MV-4-11 (cell line): ENCODE measurements at places on chromosomes 4 and X.

DNA sequence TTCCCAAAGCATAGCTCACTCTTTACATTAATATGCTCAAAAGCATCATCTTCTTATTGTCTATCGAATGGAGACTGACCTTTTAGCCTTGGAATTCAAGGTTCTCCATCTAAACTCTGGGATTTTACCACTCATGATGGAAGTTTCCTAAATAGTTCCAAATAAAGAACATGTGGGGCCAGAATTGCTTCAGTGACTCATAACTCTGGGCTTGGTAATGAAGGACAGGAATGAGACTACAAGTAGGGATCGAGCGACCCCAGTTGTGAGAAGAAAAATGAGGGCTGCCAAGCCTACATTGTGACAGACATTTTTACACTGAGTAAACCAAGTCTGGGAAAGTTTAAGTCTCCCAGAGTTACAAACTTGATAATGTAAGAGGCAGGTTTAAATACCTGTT lies 269.9 kb downstream of the CBLL2 start:
- DNase-seq, result no peak

GRCh38 chr4:88573995-88574394 lies 18.3 kb upstream of the HERC3 start:
- DNase-seq, result no peak

DNA sequence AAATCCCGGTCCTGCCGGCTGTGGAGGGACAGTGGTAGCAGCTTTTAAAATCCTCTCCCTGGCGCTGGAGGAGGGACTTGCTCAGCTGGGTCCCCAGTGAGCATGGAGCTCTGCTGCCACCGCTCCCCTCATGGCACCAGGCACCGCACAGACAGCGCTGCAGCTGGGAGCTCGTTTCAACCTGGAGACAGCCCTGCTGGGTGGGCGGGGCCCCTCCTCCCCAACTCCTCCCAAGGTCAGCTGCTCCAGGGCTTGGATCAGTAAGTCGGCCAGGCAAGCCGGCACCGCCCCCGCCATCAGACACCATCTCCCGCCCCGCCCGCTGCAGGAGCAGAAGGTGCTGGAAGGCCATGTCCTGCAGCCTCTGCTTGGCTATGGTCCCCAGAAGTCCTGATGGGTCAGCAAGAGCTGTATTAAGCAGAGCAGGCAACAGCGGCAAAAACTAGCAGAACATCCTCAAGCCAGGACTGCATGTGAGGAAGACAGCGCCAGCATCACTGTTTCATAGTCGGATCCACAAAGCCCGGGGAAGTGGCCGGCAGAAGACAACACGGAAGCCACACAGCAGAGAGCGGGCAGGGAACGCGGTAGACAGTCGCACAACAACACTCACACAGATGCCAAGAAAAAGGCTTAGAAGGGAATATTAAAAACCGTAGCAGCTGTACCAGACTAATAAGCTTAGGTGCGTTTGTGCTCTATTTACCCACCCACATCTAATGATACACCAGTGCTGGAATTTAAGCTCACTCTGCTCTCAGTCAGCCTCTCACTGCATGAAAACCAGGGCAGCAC lies 16.2 kb downstream of the ZFYVE28 start:
- DNase-seq, result peak; percentile 32

- DNase-seq, result no peak
Observed at GRCh38 chrX:101078716-101079598, at the start of gene TMEM35A. Gene TMEM35A, plus strand, starts transcription at chrX:101078879. Its CDS starts 124 bp downstream, at chrX:101079003.

DNA sequence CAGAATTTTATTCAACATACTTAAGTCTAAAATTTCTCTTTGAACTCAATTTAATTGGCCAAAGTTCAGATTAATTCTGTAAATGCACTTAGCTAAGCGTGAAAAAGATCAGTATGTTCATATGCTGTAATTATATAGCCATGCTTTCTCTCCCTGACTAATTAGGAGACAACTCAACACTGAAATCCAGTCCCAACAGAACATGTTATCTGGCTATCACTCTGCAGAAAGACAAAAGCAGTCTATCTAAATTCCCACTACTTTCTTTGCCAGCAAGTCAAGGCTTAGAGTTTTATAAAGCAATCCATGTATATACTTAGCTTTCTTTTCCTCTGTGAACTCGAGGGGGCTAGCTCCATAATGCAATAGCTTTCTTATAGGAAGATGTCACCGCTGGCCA lies 16.0 kb upstream of the USP46 start:
- no peak for DNase-seq

DNA sequence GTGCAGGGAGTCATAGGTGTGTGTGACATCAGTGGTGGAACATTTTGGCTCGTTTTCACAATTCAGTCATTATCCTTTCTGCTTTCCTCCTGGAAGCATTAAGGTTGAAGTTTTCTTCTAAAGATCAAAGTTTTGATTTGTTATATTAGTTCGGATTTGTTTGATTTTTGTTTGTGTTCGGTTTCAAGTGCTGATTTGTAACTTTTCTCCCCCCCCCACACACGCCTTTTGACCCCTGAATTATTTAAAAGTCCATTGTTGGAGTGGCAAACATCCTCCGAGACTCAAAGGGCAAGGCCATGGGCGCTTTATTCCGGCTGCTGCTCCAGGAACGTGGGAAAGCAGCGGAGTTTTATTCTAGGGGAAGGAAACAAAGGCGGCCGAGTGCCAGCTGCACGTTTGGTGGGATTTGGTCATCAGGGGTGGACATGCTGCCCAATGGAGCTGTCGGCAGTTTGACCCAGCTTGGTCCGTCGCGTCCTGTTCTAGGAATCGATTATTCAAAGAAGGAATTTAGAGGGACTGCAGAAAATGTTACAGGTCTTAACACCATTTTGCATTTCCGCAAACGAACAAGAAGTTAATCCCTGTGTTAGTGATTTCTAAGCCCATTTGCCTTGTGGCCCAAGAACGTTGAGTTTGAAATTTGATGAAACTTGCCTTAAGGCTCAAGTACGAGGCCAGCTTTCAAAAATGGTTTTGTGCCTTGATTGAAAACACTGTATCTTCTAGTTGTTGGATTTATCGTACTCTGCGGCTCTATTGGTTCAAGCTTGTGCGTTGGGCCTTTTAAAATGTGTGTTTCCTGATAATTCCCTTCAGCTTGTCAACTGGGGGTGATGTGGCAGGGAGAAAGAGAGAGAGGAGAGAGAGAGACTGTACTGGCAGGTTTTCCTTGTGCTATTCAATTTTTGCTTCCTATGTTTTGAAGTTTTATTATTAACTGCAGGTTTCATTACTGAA lies 565 bp upstream of the ZNF41 start:
- no peak for DNase-seq

DNA sequence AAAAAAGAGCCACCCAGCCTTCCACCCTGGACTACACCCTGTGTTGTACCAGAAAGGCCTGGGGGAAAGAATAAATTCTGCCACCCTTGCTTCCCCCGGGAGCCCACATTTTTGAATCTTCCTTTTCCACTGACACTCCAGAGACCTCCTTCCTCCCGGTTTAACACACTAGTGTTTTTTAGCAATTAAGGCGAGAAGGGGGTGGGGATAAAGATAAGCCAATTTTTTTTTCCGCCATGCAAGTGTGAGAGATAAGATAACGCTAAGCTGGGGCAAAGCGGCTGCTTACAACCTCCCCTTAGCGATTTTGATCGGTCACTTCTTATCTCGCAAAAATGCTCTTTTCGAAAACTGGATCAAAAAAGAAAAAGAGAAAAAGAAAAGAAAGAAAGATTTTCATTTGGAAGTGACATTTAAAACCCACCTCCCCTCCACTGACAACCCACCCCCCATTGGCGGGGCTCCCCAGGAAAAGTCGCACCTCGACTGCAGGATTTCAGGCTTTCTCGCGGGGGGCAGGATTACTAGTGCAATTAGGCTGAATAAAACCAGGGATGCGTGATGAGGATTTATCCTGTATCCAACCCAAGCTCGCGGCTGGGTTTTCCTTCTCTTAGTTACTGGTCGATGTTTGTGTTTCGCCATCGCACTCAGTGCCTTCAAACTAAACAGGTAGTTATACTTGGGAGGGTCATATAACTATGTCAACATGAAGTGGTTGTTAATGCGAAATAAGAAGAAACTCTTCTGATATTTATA lies 6.0 kb upstream of the BCOR start:
- DNase-seq, result no peak

GRCh38 chr4:45580334-45580733 lies 543.5 kb downstream of the GABRG1 start:
- DNase-seq, result no peak

- no peak for DNase-seq
Observed at GRCh38 chr4:132328761-132329160, 820.3 kb upstream of the PCDH10 start.

- peak; percentile 88 for DNase-seq
Observed at GRCh38 chrX:1323315-1323714, 13.3 kb upstream of the IL3RA start.

DNA sequence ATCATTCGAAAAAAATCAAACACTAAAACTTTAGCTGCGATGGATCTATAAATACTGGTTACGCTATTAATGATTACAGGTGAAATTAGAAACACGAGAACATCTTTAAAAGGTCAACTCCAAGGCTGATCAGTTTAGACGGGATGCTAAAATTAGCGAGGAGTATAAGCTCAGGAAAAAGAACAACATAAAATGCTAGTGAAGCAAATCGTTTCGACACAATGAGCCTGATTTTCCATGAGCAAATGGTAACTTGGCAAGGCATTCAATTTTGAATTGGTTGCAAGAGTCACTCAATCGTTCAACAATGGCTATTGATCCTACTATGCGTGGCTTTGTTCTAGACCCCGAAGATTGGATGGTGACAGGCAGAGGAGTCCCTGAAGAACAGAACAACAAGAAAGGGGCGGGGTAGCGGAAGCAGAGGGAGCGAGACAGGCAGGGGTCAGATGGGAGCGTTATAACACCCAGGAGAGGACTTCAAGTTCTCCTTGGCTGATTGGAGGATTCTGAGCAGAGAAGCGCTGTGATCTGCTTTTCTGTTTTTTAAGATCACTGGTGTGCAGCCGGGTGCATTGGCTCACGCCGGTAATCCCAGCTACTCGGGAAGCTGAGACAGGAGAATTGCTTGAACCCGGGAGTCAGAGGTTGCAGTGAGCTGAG lies 146.5 kb downstream of the RBM47 start:
- no peak for DNase-seq

DNA sequence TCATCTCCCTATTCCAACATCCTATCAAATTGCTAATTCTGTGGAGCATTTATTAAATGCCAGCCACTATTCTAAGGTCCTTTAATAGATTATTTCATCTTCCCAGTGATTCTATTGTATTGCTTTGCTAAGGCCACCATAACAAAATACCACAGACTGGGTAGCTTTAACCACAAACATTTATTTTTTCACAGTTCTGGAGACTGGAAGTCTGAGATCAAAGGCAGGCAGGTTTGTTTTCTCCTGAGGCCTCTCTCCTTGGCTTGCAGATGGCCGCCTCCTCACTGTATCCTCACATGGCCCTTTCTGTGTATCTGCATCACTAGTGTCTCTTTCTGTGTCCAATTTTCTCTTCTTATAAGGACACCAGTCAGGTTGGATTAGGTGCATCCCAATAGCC lies 64.5 kb downstream of the CPE start:
- DNase-seq, result no peak

GRCh38 chrX:55135171-55135570 lies 46.4 kb downstream of the PAGE2 start:
- DNase-seq, result no peak
